Fibroblast of skin of abdomen (primary cell): ENCODE measurements at places on chromosomes 5 and 9.

GRCh38 chr9:137705906-137706305 is 87.1 kb downstream of the EHMT1 start:
- DNase-seq: no peak

DNA sequence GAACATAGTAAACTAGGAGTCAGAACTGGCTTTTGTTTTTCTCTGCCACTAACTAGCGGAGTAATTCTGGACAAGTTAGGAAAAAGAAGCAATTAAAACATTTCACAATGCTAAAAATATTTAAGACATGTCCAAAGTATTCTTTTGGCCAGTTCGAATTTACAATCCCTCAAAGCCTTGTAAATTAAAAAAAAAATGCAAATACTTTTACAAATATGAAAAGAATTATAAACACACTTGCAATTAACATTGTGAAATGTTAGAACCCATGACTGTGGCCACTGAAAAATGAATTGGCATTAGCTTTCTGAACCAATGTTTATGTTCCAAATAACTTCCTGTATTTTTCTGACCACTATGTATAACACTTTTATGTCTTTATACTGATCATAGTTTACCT is 2.2 kb downstream of the RAD1 start:
- peak; percentile 60 for DNase-seq

- DNase-seq: no peak
Measured at GRCh38 chr5:55177078-55177477, 4.1 kb upstream of the CDC20B start.

DNA sequence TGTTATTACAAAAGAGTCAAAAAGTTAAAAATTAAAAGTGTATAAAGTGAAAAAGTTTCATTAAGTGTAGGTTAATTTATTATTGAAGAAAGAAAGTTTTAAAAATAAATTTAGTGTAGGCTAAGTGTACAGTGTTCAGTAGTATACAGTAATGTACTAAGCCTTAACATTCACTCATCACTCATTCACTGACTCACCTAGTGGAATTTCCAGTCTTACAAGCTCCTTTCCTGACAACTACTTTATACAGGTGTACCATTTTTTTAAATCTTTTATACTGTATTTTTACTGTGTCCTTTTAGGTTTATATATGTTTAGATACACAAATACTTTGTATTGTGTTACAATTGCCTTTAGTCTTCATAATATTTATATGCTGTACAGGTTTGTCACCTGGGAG is 530.2 kb upstream of the FAM174A start:
- DNase-seq: no peak

GRCh38 chr9:90420768-90421513 is 221.7 kb downstream of the DIRAS2 start:
- DNase-seq: no peak
